NCI-H1930 (cell line): ENCODE measurements at places on chromosomes 4 and X.

DNA sequence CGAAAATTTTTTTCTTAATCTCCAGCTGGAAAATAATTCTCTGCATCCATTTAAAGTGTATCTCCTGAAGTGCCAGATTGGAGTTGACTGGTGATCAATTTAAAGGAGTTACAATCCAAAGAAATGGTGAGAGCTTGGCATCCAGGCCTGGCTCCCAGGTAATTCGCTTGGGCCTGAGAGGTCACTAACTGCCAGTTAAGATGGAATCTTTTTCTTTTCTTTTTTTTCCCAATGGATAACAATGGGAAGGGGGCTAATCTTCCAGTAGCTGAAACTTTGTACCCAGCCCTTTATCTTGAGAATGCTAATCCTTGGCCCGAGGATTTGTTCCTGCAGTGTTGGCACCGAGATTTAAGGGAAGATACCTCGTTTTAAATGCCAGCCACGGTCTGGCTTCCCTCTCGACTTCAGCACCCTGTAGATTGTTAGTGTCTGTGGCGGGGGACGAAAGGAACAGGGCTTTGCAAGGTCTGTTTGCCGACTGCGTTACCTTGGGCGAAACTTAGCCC is 13.3 kb upstream of the PITX2 start:
- no peak for DNase-seq

GRCh38 chr4:137630252-137630651 is 98.0 kb upstream of the PCDH18 start:
- DNase-seq = no peak

GRCh38 chr4:106032851-106033286 is 137.6 kb downstream of the NPNT start:
- no peak for DNase-seq

GRCh38 chr4:13559413-13559812 is 15.1 kb upstream of the NKX3-2 start:
- DNase-seq = no peak

- no peak for DNase-seq
Measured at GRCh38 chrX:41236629-41237028, 97.3 kb upstream of the DDX3X start.

- DNase-seq = no peak
Measured at GRCh38 chrX:825991-826390, 195.4 kb downstream of the SHOX start.

GRCh38 chr4:108446556-108446955 is 173.8 kb upstream of the RPL34 start:
- DNase-seq = no peak

- DNase-seq = no peak
Measured at GRCh38 chrX:20988118-20988517, 386.1 kb upstream of the CNKSR2 start.

DNA sequence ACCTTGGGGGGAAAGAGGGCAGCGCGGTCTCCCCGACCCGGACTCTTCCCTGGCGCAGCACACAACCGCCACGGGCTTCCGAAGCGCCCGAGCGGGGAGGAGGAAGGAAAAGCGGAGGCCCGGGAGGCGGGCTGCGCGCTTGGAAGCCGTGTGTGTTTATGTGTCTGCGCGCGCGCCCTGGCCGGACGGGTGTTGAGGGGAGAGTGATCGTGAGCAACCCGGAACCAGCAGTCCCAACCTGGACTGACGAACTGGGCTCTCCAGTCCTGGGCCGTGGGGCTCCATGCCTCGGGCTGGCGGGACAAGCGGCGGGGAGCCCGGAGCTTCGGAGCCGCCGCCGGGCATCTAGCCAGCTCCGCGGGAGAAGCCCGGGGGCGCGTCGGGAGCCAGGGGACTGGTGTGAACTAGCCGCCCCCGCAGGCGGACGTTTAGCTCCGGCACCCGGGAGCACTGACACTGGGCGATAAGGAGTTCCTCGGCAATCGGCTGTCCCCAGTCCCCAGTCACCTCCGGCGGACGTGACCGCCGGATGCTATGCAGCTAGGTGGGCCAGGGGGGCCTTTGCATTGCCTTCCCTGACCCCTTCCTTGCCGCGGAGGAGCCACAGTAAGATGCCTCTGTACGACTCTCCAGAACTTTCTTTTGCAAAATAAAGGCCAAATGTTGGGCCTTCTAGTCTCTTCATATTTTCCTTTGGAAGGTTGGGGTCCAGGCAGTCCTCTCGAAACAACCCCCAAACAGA is 74.8 kb upstream of the BCOR start:
- DNase-seq = no peak

DNA sequence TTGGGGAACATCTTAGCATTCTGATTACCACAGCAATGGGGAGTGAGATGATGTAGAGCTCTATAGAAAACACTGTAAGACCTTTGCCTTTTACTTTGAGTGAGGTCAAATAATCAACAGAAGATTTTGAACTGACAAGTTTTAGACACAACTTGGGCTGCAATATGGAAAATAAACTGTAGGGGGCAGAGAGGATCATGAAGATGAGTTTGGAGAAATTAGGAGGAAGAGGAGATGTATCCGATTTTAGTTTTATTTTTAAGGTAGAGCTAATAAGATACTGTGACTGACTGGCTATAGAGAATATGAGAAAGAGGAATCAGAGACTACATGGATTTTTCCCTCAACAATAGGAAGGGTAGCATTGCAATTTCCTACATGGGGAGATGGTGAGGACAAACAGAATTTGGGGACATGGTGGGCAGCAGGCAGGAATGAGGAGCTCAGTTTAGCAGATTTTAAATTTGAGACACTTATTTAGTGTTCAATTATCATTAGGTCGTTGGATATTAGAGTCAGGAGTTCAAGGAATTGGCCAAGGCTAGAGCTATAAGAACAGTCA is 563.1 kb downstream of the INPP4B start:
- no peak for DNase-seq

GRCh38 chr4:118718511-118719170 is 33.4 kb downstream of the METTL14 start:
- no peak for DNase-seq

- DNase-seq = no peak
Measured at GRCh38 chr4:153989505-153989904, 200.6 kb upstream of the SFRP2 start.

DNA sequence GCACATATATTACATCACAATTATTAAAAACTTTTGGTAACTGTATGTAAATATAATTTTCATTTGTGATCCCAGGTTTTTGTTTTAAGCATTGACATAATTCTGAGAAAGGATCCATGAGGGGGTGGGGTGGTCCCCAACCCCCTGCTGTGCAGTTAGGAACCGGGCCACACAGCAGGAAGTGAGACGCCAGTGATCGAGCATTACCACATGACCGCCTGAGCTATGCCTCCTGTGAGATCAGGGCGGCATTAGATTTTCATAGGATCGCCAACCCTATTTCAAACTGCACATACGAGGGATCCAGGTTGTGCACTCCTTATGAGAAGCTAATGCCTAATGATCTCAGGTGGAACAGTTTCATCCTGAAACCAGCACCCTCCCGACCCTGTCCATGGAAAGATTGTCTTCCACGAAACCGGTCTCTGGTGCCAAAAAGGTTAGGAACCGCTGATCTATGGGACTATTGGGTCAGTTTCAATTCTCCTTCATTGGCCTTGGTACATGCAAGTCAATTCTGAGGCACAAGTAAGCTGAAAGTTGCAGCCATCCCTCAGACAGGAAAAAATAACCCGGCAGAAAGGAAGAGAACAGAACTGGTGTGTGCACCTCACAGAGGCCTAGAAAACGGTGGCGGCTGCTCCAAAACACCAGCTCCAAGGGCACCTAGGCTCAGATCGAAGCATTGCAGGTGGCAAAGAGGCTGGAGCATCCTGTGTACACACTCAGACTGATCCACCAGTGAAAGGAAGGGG is 7.0 kb upstream of the TMSB4X start:
- DNase-seq = no peak

DNA sequence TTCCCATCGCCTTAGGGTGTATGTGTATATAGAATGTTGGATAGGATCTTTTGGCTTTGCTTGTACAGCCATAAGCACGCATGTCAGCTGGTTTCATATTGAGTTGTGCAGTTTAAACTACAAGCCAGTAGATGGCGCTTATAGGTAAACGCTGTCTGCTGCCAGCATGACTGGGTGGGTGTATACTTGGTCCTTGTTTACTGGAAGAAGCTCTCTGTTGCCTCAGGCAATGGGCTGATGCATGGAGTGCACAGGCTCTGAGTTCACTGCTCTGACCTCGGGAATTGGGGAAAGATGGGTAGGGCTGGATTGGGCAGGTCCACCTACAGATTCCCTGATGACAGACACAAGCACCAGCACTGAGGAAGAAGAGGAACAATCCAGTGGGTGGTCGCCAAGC is 831.5 kb downstream of the STIM2 start:
- no peak for DNase-seq
